CD8-positive, alpha-beta T cell (primary cell): ENCODE measurements at places on chromosomes 7 and 10.

GRCh38 chr7:29457565-29458011, 106.0 kb upstream of the PRR15 start:
- DNase-seq = no peak

GRCh38 chr7:152866791-152867501, 107.4 kb downstream of the ACTR3B start:
- no peak for DNase-seq

DNA sequence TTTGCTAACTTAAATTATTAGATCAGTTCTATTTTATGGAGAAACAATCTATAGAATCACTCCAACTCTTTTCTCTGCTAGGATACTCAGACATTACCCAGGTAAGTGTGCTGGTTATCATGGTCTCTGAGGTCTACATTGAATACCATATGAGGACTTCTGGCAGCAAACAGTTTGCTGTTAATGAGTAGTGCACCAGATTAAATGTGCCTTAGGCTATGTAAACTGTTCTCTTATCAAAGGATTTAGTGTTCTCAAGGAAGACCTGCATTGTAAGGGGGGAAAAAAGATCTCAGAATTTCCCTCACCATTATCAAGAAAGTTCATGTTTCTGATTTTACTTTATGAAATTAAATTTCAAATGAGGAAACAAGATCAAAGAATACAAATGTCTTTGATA, 107.5 kb downstream of the ITGB8 start:
- DNase-seq = no peak

GRCh38 chr7:117012284-117012683, 59.0 kb downstream of the ST7 start:
- DNase-seq = no peak

GRCh38 chr10:4522296-4523000, 303.6 kb upstream of the AKR1E2 start:
- DNase-seq = no peak

DNA sequence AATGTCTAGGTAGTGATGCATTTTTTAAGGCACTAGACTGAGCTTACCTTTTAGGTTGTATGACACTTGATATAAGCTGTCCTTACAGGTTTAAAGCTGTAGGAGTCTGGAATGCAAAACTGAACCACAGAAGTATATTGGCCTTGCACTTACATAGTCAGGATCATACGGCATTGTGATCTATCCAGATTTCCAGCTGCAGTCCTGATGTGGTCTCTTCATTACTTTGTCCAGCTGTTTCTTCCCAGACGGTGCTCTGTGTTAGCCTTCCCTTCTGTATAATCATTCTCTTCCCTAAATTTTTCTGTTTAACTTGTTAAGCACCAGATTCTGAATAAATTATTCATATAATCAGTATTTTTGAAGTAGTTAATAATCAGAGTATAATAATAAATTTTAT, 67.1 kb downstream of the AUTS2 start:
- DNase-seq = no peak

DNA sequence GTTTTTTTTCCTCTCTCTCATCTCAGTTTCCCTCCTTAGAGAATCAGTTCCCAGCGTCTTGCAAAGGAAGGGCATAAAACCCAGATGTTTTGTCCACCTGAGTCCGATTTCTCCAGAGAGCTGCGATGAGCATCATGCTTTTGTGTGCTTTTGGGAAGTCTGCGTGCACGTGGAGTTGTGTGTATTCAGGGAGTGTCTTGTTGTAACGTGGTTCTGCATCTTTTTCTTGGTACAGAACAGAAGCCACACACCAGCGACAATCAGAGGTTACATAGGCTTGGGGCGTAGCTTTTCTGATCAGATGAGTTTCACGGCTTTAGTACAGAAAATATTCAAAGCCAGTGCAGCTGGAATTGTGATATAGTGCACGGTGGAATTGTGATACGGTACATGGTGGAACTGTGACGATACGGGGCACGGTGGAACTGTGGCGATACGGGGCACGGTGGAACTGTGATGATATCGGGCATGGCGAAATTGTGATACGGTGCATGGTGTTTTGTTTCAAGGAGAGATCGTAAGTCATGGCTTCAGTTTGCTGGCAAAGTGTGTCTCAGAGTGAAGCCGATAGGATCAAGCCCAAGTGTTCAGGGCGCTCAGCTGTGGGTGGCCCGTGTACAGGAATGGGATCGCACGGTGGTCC, 32.8 kb downstream of the FOXK1 start:
- no peak for DNase-seq

- no peak for DNase-seq
Observed at GRCh38 chr10:133173860-133174640, 14.0 kb downstream of the KNDC1 start.

DNA sequence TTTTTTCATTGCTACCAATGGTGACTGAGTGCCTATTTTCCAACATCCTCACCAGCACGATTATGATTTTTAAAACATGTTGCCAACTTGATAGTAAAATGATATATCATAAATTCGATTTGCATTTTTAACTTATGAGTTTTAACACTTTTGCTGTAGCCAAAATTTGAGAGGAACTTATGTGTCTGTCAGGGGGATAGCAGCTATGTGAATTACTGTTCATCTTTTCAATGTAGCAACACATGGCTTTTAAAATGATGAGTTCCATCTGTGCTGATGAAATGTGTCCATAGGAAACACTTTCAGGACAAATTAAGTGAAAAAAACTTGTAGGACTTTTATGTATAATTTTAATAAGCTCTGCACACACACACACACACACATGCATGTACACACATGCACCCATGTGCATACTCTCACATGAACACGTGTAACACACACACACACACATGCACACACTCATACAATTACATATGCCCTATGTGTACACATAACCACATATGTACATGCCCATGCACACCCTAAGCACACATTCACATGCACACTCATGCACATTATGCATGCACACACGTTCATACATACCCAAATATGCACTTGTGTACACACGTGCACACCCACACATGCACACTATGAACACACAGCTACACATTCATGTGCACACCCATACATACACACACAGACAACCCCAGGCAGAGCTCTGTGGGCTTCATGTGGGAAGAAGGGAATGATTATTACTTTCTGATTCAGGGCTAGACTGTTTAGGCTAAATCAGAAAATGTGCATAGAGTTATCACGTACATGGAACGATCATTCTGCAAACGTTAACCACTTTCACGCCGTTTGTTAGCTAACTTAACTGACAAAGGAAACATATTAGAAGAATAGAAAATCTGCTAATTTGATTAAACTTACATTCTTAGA, 68.9 kb downstream of the C10orf143 start:
- DNase-seq = no peak

GRCh38 chr7:130393841-130394411, 13.6 kb downstream of the CPA1 start:
- no peak for DNase-seq

- peak; percentile 53 for DNase-seq
Observed at GRCh38 chr10:48658243-48658974, 26.3 kb upstream of the WDFY4 start.

DNA sequence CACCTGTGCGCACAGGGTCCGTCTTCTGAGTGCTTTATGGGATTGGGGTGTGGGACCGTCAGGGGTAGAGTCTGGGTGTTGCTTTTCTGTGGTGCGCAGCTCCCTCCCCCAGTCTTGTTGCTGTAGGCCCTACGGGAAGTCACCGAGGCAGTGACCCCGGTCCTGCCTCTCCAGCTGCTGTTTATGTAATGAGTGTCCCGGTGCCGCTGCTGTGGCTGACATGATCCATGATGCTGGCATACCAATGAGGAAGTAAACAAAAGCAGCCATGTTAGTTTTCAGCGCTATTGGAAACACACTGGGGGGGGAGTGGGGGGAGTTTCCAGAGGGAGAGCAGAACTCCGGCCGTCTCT, 1.1 kb downstream of the TRIM8 start:
- DNase-seq = peak; percentile 43

- DNase-seq = no peak
Observed at GRCh38 chr10:71649631-71650030, 69.9 kb downstream of the C10orf105 start.

GRCh38 chr7:21544303-21544656, 1.4 kb downstream of the DNAH11 start:
- DNase-seq = no peak

DNA sequence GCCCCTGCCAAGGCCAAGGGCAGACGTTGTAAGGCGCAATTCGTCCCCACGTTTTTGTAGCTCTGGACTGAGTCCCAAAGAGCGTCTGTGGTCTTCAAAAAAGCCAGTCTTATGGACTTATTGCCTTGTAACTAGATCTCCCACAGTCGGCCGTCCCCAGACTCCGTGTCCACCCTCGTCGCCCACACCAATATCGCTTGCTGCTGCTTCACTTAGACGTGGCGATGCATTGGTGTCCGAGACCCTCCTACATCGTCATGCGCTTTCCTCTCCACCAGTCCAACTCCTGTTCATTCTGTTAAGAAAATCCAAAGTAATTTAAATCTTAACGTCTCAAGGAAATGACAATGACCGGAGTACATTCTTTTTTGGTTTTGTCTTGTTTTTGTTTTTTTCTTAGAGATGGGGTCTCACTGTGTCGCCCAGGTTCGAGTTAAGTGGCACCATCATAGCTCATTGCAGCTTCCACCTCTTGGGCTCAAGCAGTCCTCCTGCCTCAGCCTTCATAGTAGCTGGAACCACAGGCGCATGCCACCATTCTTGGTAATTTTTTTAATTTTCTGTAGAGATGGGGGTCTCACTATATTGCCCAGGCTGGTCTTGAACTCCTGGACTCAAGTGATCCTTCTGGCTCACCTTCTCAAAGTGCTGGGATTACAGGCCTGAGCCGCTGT, 851 bp downstream of the KIFBP start:
- DNase-seq = no peak

GRCh38 chr7:128939861-128940410, 2.2 kb downstream of the IRF5 start:
- DNase-seq = no peak

DNA sequence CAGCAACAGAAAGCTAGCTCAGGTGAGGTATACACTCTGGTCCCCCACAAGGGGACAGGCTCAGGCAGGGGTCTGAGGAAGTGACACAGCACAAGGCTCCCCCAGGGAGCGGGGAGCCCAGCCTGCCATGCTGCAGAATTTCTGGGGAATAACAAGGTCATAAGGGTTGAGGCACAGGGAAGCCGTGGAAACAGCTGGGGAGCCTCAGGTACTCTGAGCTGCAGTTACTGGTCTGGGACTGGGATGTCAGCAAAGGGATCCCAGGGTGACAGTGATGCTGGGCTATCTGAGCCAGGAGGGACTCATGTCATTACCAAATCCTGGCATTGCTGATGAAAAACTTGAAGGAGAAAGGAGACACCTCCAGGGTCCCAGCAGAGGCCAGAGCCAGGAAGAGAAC, 64.4 kb upstream of the NANOS1 start:
- no peak for DNase-seq

DNA sequence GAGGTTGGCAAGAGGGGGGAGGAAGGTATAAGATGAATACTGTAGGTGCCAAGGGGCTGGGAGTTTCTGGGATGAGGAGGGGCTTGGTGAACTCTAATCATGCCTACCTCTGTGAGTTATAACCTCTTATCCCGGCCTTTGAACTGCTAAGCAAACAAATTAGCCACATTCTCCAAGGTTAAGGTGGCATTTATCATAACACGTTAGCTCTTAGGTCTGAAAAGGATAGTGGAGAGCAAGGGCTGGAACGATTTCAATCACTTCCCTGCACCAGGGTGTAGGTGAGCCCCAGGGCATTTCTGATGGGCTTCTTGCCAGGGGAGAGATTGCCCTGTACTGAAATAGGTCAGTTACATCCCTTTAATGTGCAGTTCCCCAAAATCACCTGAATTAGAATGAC, 28.6 kb upstream of the DMBT1 start:
- DNase-seq = no peak

DNA sequence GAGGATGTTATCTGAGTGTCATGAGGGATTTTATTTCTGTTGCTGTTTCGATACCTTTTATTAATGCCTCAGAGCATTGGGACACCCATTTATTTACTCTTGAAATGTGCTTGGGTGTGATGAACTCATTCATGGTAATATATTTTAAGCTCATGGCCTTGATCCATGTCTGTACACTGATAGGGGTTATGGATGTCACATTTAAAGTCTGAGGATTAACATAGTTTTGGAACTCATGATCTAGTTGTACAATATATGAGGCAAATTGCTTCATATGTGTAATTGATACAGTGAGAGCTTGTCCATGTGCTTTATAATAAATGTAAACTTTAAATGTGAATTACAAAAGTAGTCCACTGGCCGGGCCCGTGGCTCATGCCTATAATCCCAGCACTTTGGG, 23.0 kb upstream of the ZRANB1 start:
- DNase-seq = no peak

GRCh38 chr7:107687656-107688055, 27.0 kb downstream of the SLC26A4 start:
- DNase-seq = no peak

- DNase-seq = no peak
Observed at GRCh38 chr10:45602082-45602730, 70.4 kb downstream of the ZFAND4 start.

DNA sequence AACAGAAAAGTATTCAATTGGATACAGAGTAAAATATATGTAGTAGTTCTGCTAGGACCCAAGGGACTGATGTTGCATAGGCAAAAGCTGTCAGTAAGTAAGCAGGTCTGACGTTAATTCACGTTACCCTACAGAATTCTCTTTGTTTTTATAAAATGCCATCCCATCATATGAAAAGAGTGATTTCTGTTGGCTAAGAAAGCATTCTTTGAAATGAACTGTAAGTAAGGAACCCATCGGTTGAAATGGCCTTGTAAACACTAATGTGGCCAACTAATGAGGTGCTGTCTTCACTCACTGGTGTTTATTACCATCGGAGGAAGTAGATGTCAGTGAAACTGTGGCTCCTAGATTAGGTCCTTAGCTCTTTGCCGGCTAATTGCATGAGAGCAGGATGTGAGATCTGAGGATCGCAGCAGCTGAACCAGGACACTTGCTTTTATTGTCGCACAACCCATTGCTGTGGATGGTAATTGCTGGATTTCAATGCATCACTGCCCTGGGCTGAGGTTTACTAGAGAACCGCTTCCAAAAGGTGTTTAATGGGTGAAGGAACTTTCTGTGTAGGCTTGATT, 49.5 kb downstream of the UBE3C start:
- no peak for DNase-seq

- DNase-seq = no peak
Observed at GRCh38 chr10:89173075-89173474, 34.0 kb downstream of the CH25H start.

DNA sequence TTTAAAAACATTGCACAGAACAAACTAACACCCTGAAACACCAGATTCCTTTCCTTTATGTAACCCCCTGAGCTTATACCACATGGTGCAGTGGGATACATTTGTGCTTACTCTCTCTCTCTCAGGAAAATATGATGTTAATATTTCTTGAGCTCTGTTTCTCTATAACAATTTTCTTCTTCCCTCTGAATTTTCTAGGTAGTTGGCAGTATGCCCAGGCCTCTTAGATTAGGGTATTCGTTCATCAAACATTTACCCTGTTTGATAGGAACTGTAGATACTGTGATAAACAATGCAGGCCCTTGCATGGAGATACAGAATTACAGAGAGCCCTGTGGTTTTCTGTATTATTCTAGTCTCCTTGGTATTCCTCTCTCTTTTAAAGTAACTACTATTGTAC, 567.8 kb downstream of the IPMK start:
- DNase-seq = no peak
